Stimulated activated CD4-positive, alpha-beta T cell treated with anti-CD3 and anti-CD28 coated beads, Interleukin-2, amount 100 ng/mL, for 4 hours (primary cell): ENCODE measurements at places on chromosomes 12 and 14.

DNA sequence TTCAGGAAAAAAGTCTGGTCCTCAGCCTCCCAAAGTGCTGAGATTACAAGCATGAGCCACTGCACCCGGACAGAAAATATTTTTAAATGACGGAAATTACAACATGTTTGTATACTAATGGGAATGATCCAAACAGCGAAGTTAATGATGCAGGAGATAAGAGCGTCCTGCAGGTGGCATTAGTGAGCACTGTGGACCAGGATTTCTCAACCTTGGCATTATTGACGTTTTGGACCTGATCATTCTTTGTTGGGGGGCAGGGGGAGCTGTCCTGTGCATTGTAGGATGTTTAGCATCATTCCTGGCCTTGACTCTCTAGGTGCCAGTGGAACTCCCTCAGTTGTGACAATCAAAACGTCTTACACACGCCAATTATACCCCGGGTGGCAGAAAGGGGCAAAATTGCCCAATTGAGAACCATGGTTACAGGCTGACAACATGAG is 34.1 kb downstream of the SCFD1 start:
- no peak for DNase-seq

DNA sequence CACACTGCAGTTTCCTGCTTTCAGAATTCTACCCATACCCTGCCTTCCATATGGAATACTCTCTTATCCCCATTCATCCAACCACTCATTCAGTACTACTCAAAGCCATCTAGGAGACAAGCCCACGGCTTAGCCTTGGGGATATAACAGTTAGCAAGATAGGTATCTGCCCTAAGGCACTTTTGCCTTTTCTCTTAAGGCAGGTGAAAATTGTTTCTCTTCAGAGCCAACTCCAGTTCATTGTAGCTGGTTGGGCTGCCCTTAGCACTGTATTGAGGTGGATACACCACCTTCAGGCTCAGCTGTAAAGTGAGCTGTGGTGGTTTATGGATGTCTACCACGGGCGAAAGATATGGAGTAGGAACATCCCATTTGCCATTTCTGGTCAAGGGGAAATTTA is 729.7 kb upstream of the TBX3 start:
- DNase-seq = no peak

DNA sequence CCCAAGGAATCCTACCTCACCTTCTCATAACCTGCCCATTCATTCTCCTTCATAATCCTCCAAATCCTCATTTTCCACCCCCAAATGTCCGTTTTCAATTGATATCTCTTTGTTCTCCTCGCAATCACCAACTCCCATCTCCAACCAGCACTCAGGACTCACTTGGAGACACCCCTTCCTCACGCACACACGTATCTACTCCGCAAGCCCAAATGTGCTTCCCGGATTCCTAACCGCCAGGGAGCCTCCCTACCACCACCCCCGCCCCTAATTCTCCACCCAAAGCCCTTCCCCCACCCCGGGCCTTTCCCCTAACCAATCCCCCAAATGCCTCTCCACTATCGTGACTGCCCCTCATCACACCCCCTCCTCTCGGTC is 304 bp downstream of the KCTD10 start:
- no peak for DNase-seq

DNA sequence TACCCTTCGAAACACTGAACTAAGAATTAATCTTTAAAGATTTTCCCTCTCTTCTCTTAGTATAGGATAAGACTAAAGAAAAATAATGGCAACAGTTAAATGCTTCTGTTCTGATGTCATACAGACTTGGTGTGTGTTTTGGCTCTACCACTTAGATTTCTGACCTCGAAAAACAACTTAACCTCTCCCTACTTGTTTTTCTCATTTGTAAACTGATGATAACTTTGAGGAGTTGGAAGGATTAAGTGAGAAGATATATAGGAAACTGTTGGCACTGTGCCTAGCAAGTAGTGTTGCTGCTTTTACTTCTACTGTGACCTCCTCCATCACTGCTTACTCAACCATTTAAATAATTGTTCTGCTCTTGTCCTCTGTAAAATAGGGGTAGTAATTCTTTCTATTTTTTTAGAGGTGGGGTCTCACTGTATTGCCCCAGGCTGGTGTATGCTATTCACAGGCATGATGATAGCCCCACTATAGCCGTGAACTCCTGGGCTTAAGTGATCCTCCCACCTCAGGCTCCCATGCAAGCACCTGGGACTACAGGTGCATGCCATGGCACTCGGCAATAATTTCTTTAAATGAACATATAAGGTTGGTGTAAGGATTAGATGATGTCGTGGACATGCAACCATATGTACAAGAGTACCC is 22.4 kb downstream of the PALS1 start:
- no peak for DNase-seq

- DNase-seq = no peak
Observed at GRCh38 chr12:113473942-113474341, 2.3 kb upstream of the LHX5 start.
